Endodermal cell (in vitro differentiated cells): ENCODE measurements at places on chromosomes 12 and 14. TPM values are rescaled to one million over a fixed set of nuclear protein-coding genes. Genes with fewer than 3 reads are reported as not detected.
A peak's percentile ranks its signal among the peaks of the same experiment; 100 is the strongest.

- peak; percentile 94 for DNase-seq
Measured at GRCh38 chr14:21723431-21724045, 49.9 kb upstream of the OR4E1 start.

KLHL33 gene
- total RNA-seq = 0.13 TPM in 1 of 3 replicates, not detected in the others

GRCh38 chr14:76773188-76773885 lies 12.1 kb downstream of the VASH1 start:
- peak; percentile 72 for DNase-seq

- DNase-seq = peak; percentile 37
Measured at GRCh38 chr12:31233061-31233730, 92.8 kb downstream of the SINHCAF start.

DNA sequence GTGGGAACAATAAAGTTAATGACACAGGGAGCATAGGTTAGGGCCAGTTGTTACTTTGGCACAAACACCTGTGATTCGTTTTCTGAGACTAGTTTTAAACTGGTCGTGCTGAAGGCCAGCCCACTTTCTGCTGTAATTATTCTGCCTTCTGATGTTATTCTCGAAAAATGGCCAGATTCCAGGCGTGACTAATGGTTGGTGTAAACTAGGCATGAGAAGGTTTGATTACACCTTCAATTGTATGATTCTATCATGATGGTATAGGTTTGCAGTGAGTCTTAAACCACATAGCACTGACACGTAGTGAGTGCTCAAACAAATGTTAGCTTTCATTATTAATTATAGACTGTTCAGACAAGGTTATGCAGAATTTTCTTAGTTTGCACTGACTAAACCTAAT lies 39.0 kb downstream of the CKB start:
- peak; percentile 13 for DNase-seq

GRCh38 chr14:25037032-25037431 lies 12.9 kb downstream of the STXBP6 start:
- no peak for DNase-seq

DNA sequence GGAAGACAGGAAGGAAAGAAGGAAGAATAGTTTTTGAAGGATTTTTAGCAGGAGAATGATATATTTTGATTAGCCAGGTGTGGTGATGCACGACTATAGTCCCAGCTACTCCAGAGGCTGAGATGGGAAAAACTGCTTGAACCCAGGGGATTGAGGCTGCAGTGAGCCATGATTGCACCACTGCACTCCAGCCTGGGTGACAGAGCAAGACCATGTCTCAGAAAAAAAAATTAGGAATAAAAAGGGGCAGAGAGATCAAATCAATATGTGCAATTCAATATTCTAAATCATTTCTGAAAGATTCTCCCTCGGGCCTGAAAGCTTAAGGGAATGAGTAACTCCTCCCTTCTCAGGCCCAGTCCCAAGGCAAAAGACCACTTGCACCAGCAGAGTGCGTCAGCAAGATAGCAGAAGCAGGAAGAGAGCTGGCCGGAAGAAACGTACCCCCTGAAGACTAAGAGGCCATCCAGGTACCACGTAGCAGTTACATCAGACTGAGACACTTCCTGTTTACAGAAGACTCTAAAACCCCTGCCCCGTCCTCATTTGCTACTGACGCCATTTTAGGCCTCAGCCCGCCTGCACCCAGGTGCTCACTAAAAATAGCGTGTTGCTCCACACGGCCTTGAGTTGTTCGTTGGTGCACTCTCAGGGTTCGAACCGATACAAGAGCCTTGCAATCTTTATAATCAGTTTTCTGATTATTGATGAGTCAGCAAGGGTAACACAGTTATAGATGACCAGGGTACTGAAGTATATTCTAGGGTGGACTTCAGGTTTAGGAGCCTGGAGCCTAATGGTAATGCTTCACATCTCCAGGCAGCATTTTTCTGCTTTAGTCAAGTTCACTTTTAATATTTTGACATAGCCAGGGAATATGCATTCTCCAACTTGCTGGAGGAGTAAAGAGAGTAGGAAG lies 57.7 kb upstream of the CSRP2 start:
- peak; percentile 53 for DNase-seq

CLEC6A gene
- 0.20 and 0.50 TPM in 2 replicates for total RNA-seq

- DNase-seq = peak; percentile 67
Measured at GRCh38 chr12:113273053-113273725, 51.9 kb downstream of the TPCN1 start.

DNA sequence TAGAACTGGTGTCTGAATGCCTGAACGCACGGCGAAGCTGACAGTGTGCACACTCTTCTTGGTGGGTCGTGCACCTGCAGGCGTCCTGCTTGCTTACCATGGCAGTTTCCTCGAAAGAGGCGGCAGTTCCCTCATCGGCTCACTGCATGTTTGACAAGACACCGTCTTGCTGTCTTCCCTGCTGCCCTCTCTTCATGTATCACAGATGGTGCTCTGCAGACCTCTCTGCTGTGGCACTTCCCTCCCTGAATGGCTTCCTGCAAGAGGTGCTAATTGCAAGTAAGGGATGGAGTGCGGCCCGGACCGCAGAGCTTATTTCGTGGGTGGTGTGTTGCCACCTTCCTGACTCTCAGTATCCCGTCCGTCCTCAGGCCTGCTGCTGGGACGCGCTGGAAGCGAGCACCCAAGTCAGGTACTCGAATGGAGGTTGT lies 156.7 kb upstream of the RTL1 start:
- no peak for DNase-seq

MDM1 gene
- 16.8 and 21.2 TPM in 2 replicates for total RNA-seq

DNA sequence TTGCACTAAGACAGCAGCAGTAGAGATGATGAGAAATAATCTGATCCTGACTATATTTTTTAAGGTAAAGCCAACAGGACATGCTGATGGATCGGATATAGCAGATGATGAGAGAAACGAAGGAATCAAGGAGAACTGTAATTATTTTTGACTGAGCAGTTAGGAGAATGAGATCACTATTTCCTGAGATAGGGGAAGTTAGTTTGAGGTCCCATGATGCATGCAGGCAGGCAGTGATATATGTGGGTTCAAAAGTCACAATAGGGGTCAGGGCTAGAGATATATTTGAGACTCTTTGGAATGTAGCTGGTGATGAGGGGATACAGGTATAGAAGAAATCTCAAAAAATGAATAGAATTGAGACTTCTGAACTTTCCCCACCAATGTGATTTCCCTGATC lies 107.6 kb downstream of the GTF2A1 start:
- no peak for DNase-seq
